T-helper 2 cell treated with Interferon-gamma antibody and Interleukin-4, amounts not matched to agents 5 μg/mL and 100 μg/mL, for 36 hours (primary cell): ENCODE measurements at places on chromosomes 3 and 15.
A peak's percentile ranks its signal among the peaks of the same experiment; 100 is the strongest.

GRCh38 chr3:124856677-124857076, 30.5 kb downstream of the ITGB5 start:
- no peaks in the 10 kb centered on the region for H3K4me1 ChIP-seq
- DNase-seq: no peak
- peaks cover 26% of the 10 kb centered on the region for H3K27me3 ChIP-seq
- no peak overlapping the region for H3K4me3 ChIP-seq
- no peaks in the 10 kb centered on the region for H3K36me3 ChIP-seq

DNA sequence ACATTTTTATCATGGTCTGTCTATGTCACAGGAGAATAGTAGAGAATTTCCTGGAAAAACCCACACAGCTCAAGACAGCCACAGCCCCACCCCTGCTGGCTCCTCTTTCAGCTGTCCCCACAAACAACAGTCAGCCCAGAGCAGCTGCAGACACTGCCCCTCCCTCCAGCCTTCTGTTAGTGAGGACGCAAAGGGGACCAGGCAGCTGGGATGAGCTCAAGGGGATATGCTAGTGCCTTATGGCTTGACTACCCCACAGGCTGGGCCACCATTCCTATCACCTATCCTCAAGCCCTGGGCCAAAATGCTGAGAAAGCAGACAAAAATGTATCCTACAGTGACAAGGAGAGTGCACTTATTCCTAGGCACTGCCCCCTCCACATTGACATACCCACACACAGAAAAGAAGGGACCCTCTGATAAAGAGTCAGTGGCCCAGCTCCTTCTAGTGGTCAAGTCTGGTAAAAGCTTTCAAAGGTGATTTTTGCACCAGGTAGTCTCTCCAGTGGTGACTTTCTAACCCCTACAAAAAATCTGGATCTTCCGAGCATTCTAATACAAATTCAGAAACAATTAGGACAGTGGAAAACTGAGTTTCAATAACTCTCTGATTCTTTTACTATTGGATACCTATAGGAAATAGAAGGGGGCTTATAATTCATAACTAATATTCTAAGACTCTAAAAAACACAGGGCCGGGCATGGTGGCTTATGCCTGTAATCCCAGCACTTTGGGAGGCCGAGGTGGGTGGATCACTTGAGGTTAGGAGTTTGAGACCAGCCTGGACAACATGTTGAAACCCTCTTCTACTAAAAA, 3.0 kb upstream of the MAP1A start:
- H3K27me3 ChIP-seq: peaks cover 24% of the 10 kb centered on the region
- peak overlapping the region; percentile 64 for H3K27ac ChIP-seq
- H3K4me3 ChIP-seq: peak overlapping the region; percentile 53
- peaks cover 14% of the 10 kb centered on the region for H3K36me3 ChIP-seq
- H3K4me1 ChIP-seq: peaks cover 72% of the 10 kb centered on the region
- peak; percentile 20 for DNase-seq

GRCh38 chr15:101004500-101004899, 85.3 kb downstream of the LRRK1 start:
- H3K4me3 ChIP-seq: no peak overlapping the region
- no peak overlapping the region for H3K27ac ChIP-seq
- peaks cover 20% of the 10 kb centered on the region for H3K27me3 ChIP-seq
- DNase-seq: no peak
- peaks cover 16% of the 10 kb centered on the region for H3K4me1 ChIP-seq

- H3K4me1 ChIP-seq: peaks cover 2% of the 10 kb centered on the region
- peaks cover 40% of the 10 kb centered on the region for H3K36me3 ChIP-seq
- DNase-seq: no peak
- no peak overlapping the region for H3K4me3 ChIP-seq
Observed at GRCh38 chr15:48761393-48762158, 49.3 kb downstream of the CEP152 start.

- peaks cover 33% of the 10 kb centered on the region for H3K4me1 ChIP-seq
- no peaks in the 10 kb centered on the region for H3K27me3 ChIP-seq
- DNase-seq: peak; percentile 93
- H3K36me3 ChIP-seq: no peaks in the 10 kb centered on the region
- peak within 1 kb of the TSS; percentile 94 for H3K27ac ChIP-seq
- peak within 1 kb of the TSS; percentile 90 for H3K4me3 ChIP-seq
Observed at GRCh38 chr3:108221911-108222852, at the start of gene IFT57. TSS of gene IFT57 (minus strand) at chr3:108222424. CDS start at chr3:108222322, 102 bp downstream.

GRCh38 chr3:188595890-188596376, 442.0 kb downstream of the LPP start:
- H3K27ac ChIP-seq: no peak overlapping the region
- H3K4me3 ChIP-seq: no peak overlapping the region
- H3K27me3 ChIP-seq: no peaks in the 10 kb centered on the region
- no peak for DNase-seq

GRCh38 chr15:73928241-73928579, 1.9 kb downstream of the LOXL1 start:
- no peak for DNase-seq
- peaks cover 13% of the 10 kb centered on the region for H3K27me3 ChIP-seq
- H3K36me3 ChIP-seq: peaks cover 1% of the 10 kb centered on the region
- no peak overlapping the region for H3K27ac ChIP-seq

- H3K4me3 ChIP-seq: no peak overlapping the region
- H3K27ac ChIP-seq: no peak overlapping the region
- peaks cover 5% of the 10 kb centered on the region for H3K36me3 ChIP-seq
Observed at GRCh38 chr15:65910341-65910740, 41.0 kb downstream of the RAB11A start.

GRCh38 chr3:159813822-159814531, 174.7 kb upstream of the IL12A start:
- H3K36me3 ChIP-seq: no peaks in the 10 kb centered on the region
- no peaks in the 10 kb centered on the region for H3K4me1 ChIP-seq

- H3K36me3 ChIP-seq: peaks cover 17% of the 10 kb centered on the region
- peak overlapping the region; percentile 73 for H3K4me3 ChIP-seq
- H3K27ac ChIP-seq: peak overlapping the region; percentile 23
- no peak for DNase-seq
- H3K4me1 ChIP-seq: peaks cover 54% of the 10 kb centered on the region
- H3K27me3 ChIP-seq: peaks cover 16% of the 10 kb centered on the region
Observed at GRCh38 chr15:43518197-43518761, 871 bp downstream of the MAP1A start.

DNA sequence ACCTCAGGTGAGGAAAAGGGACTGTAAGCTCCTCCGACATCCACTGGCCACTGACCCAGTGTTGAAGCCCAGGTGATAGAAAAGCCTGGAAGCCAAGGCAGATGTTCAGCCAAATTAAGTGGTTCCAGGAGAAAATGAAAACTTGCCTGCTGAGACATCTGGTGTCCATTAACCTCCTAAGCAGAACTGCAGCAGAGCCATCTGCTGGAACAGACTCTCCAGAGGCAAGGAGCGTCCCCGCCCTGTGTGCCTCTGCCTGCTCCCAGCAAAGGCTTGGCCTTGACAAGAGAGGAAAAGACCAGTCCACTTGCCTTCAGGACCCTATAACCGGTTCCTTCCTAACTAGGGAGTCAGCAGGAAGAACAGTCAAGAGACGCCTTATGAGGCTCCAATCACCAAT, 48.2 kb downstream of the SRGAP3 start:
- peaks cover 14% of the 10 kb centered on the region for H3K27me3 ChIP-seq
- no peak overlapping the region for H3K4me3 ChIP-seq
- no peak overlapping the region for H3K27ac ChIP-seq
- no peak for DNase-seq

DNA sequence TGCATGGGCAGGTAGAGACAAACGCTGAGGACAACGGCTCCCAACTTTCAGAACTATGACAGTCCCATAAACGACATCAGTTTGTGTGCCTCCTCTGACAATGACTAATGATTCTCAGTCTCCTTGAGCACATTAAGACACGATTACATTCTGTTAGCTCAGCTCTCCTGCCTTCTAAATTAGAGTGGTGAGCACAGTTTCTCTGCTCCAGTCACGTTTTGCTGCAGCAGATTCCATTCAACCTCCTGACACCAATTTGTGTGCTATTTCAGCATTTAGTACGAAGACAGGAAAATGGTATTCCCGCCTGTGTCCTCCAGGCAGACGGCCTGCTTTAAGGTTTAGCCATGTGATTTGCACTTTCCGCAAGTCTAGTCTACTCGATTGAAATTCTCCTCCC, 458.4 kb upstream of the CFAP20DC start:
- H3K4me3 ChIP-seq: no peak overlapping the region
- H3K36me3 ChIP-seq: no peaks in the 10 kb centered on the region
- DNase-seq: no peak
- peaks cover 5% of the 10 kb centered on the region for H3K4me1 ChIP-seq

GRCh38 chr3:167406876-167407492, 26.9 kb upstream of the ZBBX start:
- H3K27me3 ChIP-seq: no peaks in the 10 kb centered on the region
- no peak overlapping the region for H3K4me3 ChIP-seq
- DNase-seq: no peak
- H3K4me1 ChIP-seq: no peaks in the 10 kb centered on the region

DNA sequence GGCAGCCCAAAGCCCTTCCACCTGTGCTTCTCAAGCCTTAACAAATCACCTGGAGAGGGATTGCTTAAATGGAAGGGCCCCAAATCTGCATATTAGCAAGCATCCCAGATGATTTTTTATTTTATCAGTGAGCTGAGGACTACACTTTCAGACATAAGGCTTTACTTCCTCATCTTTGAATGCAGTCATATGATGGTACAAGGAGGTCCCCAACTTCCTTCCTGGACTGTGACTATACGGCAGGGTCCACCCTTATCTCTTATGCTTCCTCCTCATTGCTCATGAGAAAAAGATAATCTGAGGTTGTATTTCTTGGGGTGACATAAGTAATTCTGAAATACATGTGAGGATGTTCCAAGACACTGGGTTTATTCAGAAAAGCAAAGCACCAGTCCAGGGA, 13.7 kb upstream of the HEG1 start:
- H3K36me3 ChIP-seq: no peaks in the 10 kb centered on the region
- peaks cover 31% of the 10 kb centered on the region for H3K27me3 ChIP-seq
- H3K4me3 ChIP-seq: no peak overlapping the region
- no peak for DNase-seq

- no peak overlapping the region for H3K4me3 ChIP-seq
- DNase-seq: no peak
- no peak overlapping the region for H3K27ac ChIP-seq
- no peaks in the 10 kb centered on the region for H3K36me3 ChIP-seq
- no peaks in the 10 kb centered on the region for H3K4me1 ChIP-seq
- peaks cover 7% of the 10 kb centered on the region for H3K27me3 ChIP-seq
Observed at GRCh38 chr15:88759872-88760271, 43.4 kb upstream of the ACAN start.

DNA sequence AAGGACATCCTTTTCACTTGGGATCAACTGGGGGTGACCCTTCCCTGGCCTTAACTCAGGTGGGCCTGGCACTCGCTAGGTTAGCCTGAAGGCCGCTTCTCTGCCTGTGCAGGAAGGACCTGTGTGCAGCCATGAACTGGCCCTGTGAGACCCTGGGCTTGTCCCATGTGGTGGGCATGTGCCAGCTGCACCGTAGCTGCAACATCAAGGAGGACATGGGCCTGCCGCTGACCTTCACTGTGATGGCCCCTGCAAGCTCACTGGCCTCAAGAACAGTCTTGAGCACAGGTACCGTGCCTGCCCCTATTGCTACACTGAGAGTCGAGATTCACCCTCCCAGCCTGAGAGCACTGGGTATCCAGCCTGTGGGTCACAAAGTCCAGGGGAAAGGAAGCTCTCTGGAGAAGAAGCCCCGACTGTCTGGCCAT, 43.0 kb downstream of the SAXO2 start:
- H3K27ac ChIP-seq: no peak overlapping the region
- no peak overlapping the region for H3K4me3 ChIP-seq
- H3K27me3 ChIP-seq: peaks cover 9% of the 10 kb centered on the region
- H3K4me1 ChIP-seq: peaks cover 8% of the 10 kb centered on the region
- DNase-seq: no peak

GRCh38 chr15:99249270-99249841, at the start of gene TTC23:
TSS of gene TTC23 (minus strand) at chr15:99249581. CDS start at chr15:99228712, 20,869 bp downstream.
- peak within 1 kb of the TSS; percentile 87 for H3K27ac ChIP-seq
- peaks cover 4% of the 10 kb centered on the region for H3K36me3 ChIP-seq
- H3K4me3 ChIP-seq: no peak within 1 kb of the TSS

- peaks cover 2% of the 10 kb centered on the region for H3K27me3 ChIP-seq
- no peak for DNase-seq
- H3K27ac ChIP-seq: no peak overlapping the region
- H3K4me3 ChIP-seq: no peak overlapping the region
- no peaks in the 10 kb centered on the region for H3K36me3 ChIP-seq
Observed at GRCh38 chr15:98970799-98971198, 36.8 kb downstream of the PGPEP1L start.

DNA sequence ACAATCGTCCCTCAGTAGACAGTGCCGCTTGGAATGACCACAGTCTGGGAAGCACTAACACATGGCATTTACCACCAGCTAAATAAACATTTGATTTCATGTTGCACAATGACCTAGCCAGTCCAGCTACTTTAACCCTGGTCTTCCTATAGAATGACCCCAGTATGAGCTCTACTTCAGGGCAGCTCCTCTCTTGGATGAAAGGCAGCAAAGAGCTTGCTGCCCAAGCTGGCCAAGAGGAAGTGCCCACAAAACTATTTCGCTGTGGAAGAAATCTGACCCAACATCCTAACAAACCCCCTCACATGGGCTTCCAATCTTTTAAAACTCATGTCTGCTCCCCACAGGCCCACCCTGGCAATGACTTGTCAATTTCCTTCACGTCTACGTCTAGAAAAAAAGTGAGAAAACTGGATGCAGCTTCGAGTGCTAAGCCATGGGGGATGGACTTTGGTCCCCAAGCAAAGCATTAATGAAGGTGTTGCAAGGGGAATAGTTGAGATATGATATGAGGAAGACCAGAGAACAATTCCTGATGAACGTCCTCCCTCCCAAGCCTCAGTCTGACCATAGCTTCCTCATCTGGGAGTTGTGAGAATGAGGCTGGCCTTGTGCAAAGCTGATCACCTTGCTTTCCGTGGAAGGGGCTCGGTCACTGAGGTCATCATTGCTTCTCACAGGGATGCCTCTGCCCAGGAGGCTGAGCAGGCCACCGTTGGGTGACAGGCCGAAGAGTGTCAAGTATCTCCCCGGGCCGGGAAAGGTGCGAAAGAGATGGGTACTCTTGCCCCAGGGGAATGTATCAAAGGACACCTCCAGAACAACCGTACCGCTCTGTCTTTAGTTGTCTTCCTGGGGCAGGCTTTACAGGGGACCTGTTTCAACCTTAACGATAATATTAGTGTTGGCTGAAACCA, 964 bp downstream of the SLC25A20 start:
- H3K4me1 ChIP-seq: peaks cover 31% of the 10 kb centered on the region
- no peaks in the 10 kb centered on the region for H3K27me3 ChIP-seq
- no peak for DNase-seq
- H3K36me3 ChIP-seq: peaks cover 5% of the 10 kb centered on the region

DNA sequence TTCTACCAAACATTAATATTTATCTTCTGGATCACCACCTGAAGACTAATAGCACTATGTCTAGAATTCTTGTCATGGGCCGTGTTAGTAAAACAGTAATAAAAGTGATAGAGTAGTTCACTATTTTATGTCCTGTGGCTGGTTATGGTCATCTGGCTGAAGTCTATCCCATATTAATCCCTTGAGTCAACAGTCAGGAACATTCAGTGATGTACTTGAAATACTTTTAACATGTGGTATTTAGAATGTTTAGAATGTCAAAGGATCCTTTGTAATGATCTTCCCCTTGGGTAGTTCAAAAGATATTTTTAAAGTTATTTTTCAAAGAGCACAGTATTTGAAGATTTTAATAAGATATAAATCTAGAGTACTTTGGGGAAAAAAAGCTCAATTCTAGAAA, 117.0 kb downstream of the MBNL1 start:
- H3K27ac ChIP-seq: no peak overlapping the region
- H3K4me3 ChIP-seq: no peak overlapping the region
- H3K36me3 ChIP-seq: peaks cover 29% of the 10 kb centered on the region
- peaks cover 35% of the 10 kb centered on the region for H3K4me1 ChIP-seq
- H3K27me3 ChIP-seq: no peaks in the 10 kb centered on the region
- no peak for DNase-seq
